ENCODE measurements at places on chromosomes 5 and 9.

DNA sequence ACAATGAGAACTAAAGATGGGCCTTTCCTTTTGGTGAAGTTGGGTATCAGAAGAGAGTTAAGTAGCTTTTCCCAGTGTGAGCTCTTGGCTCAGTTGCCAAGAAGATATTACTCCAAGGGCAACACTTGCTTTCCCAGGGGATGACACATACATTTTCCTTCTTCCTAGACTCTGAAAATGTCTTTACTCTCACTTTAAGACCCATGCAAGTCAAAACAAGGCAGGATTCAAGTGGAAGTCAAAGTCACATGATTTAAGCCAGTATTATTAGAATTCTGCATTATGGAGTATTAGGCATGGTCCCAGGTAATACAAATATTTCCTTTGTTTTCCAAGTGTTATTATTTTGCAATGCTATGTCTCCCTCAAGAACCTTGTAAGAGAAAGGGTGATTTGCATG lies 175.1 kb downstream of the PPP2R2B start:
- no peak for DNase-seq

DNA sequence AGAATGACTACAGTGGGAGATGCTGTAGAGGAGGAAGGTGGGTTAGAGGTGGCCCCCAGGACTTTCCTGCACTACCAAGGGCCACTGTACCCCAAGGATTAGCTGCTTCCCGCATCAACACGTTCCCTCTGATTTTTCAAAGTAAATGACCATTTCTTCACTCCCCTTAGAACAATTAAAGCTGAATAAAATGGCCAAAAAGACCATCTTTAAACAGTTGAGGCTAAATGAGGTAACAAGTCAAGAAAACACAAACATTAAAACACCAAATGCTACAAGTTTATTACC lies 740 bp upstream of the ERAP1 start:
- DNase-seq, result no peak

GRCh38 chr5:77356740-77357139 lies 135.4 kb downstream of the WDR41 start:
- no peak for DNase-seq

DNA sequence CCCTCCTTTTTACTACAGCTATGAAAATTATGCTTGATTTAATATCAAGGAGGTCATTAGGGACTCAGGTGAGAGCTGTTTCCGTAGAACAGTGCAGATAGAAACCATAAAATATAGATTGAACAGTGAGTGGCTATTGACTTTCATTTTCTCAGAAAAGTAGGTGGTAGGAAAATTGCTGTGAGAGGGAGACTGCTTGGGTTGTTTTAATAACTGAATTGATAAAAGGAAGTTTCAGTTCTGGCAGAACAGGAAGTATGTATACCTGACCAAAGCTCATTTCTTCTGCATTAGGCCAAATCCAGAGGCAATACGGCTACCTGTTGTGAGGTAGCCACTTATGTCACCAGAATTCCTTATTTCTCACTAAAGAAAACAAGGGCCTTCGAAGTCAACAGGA lies 761.7 kb upstream of the ARRDC3 start:
- DNase-seq, result no peak

DNA sequence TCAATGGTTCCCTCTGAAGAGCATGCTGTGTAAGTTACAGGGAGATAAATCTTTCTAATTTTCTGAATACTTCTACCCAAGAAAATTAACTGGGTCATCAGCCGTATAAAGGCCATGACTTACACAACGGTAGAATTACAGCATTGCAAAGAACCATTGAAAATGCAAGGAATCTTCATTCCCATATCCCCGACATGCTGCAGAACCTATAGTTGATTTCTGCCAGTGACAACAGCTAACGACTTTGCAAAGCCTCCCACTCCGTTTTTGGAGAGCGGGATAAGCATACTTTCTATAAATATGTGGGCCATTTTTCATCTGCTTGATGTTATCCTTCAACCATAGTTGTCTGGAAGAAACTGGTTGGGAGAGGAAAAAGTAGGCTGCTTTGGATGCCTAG lies 56.2 kb downstream of the PCA3 start:
- no peak for DNase-seq

DNA sequence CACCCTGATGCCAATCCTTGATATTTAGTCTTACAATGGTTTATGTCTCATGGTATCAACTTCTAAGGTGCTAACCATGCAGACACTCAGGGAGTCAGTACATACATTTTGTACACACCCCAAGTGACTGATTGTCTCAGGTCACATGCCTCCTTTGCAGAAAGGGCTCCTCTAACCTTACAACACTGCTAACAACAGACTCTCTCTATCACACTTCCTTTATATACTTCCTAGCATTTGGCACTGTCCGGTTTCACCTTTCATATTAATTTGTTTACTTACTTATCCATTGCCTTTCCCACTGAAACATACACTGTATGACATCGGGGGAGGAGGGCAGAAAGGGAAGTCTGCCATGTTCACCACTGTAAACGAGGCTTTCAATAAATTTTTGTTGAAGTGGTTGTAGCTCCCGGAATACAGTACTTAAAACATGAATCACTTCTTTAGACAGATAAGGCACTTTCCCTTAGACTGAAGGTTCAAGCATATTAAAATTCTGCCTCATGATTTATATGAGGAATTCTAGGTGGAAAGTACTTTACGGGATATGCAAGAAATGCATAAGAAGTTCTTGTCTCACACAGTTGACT lies 20.6 kb downstream of the EMB start:
- no peak for DNase-seq

- DNase-seq, result no peak
Measured at GRCh38 chr5:141692533-141692888, 10.5 kb upstream of the ARAP3 start.

DNA sequence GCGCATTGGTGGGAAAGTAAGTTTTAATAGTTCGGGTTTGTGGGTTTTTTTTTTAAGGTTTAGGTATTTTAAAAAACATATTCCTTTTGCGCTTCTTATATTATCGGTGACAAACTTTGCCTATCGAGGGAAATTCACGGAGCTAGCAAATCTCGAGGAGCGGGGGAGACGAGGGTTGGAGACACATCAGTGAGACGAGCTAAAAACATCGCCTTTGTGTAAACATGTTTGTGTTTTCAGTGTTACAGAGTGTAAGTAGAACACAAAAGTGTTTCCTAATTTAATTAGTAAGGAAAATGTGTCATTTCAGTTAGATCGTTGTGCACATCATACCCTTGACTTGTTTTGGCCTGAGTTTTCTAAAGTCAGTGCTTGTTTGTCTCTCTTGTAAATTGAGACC lies 945 bp downstream of the BTF3 start:
- no peak for DNase-seq

All from vagina (tissue), 2 donors.